ENCODE measurements at places on chromosomes 11 and 22.

DNA sequence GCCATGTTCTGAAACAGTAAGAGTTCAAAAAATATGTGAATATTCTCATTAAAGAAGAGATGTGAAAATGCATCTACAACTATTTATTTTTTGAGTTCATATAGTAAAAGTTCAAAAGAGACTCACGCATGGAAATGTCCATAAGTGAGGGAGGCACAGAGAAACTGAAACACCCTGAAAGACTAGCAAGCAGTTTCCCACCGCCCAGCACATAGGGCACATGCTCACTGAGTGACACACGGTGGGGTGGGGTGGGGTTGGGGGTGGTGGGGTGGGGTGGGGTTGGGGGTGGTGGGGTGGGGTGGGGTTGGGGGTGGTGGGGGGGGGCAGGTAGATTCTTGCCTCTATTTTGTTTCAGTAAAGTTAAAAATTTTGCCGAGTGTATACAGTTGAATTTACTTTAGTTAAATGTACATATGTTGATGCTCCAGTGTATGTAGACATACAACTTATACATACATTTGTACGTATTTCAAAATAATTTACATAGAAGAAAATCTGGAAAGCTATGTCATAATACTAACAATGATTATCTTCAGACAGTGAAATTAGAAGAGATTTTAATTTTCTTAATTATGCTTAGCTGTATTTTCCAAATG lies 6.3 kb downstream of the CCDC34 start:
- no peak for DNase-seq

DNA sequence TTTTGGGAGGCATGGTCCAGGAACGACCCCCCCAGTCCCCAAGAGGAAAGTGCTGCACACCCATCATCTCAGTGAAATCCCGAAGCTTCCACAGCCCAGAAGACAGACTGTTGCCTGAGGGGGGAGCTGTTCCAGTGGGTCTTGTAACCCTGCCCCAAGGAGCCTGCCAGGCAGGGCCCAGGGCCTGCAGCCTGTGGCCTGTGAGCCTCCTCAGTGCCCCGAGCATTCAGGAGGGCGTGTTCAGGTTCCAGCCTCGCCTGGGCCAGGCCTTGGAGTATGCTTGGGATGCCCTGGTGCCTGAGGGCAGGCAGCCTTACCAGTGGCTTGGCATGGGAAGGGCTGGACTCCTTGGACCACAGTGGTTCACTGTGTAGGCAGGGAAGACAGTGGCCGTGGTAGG lies 18.0 kb upstream of the CABP2 start:
- no peak for DNase-seq

GRCh38 chr11:65310215-65310614 lies 4.5 kb upstream of the CDC42EP2 start:
- no peak for DNase-seq

DNA sequence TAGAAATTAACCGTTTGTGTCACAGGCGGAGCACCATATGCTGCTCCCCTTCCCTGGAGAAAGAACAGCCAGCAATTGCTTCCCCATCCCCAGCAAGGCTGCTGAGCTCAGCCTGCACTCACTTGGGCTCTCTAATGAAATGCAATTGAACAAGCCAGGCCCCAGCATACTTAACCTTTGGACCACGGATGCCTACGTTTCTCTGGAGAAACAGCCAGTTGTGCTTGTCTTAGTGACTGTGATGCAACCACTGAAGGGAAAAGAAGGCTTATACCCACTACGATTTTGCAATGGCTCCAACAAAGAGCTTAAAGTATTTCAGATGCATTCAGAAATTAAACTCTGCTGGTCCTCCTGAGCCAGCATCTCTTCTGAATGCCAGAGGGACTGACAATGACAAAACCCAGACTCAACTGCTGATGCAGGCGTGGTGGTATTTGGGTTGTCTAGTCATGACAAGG lies 51.3 kb upstream of the SESN3 start:
- peak; percentile 28 for DNase-seq

DNA sequence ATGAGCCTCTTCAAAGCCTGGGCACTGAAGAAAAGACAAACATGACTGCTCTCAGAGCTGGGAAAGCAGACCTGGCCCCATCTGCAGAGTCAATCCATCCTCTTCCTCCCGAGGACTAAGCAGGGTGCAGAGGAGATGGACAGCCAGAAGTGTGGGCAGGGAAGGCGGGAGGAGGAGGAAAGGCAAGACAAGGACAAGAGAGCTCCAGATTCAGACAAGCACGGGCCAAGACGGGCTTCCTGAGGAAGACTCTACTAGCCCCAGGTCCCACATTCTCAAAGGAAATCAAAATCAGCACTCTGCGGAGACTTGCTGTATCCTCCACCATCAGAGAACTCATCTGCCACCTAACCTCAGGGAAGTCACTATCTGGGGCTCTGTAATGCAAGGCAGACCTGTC lies 28.5 kb downstream of the OPCML start:
- DNase-seq, result no peak

- DNase-seq, result no peak
Observed at GRCh38 chr11:66464916-66465315, 1.8 kb upstream of the PELI3 start.

GRCh38 chr11:83191986-83192385 lies 1.5 kb upstream of the ANKRD42 start:
- DNase-seq, result no peak

DNA sequence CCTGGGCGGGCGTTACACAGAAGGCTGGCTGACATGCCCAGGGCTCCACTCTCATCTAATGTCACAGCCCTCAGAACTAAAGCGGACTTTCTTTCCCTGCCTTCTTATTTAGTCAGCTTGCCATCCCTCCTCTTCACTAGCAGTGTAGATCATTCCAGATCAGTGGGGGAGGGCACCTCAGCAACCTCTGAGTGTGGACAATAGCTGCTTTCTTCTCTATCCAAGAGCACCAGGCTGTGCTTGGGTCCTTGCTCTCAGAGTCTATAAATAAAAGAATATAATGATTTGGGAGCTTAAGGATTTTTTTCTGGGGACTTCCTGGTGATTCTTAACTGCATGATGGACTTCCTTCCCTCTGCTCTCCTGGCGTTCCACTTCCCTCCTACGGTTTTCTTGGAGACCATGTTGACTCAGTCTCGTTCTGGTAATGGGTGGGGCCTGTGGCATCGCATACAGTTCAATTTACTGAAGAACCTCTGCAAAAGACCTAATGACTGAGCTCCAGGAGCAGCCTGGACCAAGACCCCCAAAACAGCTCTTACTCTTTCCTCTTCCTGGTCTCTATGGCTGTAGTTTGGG lies 2.9 kb upstream of the HMBS start:
- DNase-seq, result no peak

- DNase-seq, result no peak
Observed at GRCh38 chr22:26901198-26901816, 243.9 kb downstream of the MIAT start.

Measured in foreskin fibroblast (primary cell).